Suprapubic skin (tissue), 4 donors: ENCODE measurements at places on chromosomes 5 and 9.

- no peak overlapping the region for H3K27ac ChIP-seq
- no peaks in the 10 kb centered on the region for H3K36me3 ChIP-seq
- H3K27me3 ChIP-seq, result peaks cover 7% of the 10 kb centered on the region
- peak overlapping the region; percentile 24 for H3K4me3 ChIP-seq
Measured at GRCh38 chr5:173572431-173573125, 43.9 kb downstream of the BOD1 start.

- no peak overlapping the region for H3K4me3 ChIP-seq
- H3K27ac ChIP-seq, result no peak overlapping the region
- H3K27me3 ChIP-seq, result no peaks in the 10 kb centered on the region
Measured at GRCh38 chr5:147743678-147744374, 38.7 kb downstream of the JAKMIP2 start.

DNA sequence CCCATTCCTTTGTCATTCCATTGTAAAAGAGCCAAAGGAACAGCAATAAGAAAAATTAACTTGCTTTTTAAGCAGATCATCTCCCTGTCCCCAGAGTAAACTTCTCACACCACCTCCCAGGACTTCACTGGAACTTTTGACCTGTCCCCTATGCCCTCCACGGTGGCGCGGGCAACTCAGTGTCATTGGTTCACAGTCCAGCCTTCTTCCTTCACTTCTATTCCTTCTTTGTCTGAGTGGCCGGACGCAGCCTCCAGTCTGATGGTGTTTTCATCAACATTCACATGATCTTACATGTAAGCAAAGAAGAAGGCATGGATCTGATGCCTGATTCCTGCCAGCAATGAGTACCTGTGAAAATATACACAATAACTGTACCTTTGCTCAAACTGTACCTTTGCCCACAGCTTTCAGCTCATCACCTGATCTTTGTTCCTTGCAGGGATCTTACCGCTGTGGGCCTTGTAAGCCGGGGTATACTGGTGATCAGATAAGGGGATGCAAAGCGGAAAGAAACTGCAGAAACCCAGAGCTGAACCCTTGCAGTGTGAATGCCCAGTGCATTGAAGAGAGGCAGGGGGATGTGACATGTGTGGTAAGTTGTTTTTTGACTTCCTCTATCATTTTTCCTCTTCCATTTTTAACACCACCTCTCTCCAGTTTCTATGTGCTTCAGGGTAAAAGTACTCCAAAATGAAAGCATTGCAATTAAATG is 32.5 kb downstream of the THBS4 start:
- H3K4me3 ChIP-seq, result no peak overlapping the region
- no peaks in the 10 kb centered on the region for H3K27me3 ChIP-seq
- H3K4me1 ChIP-seq, result no peaks in the 10 kb centered on the region

GRCh38 chr9:76882686-76883085 is 23.2 kb downstream of the PRUNE2 start:
- no peak overlapping the region for H3K4me3 ChIP-seq
- no peak overlapping the region for H3K27ac ChIP-seq
- DNase-seq, result no peak
- H3K27me3 ChIP-seq, result no peaks in the 10 kb centered on the region
- H3K4me1 ChIP-seq, result no peaks in the 10 kb centered on the region

GRCh38 chr5:176629853-176630680 is at the start of the genes EIF4E1B and SNCB:
EIF4E1B (plus strand) TSS chr5:176630675; CDS start chr5:176642788, 12,113 bp downstream.
SNCB (minus strand) TSS chr5:176630534; CDS start chr5:176629654, 880 bp downstream.
- peaks cover 84% of the 10 kb centered on the region for H3K27me3 ChIP-seq
- peaks cover 22% of the 10 kb centered on the region for H3K4me1 ChIP-seq
- peak within 1 kb of the TSS; percentile 45 for H3K4me3 ChIP-seq
- no peak for DNase-seq
- no peaks in the 10 kb centered on the region for H3K36me3 ChIP-seq
